ENCODE measurements at places on chromosomes 2 and 18.

DNA sequence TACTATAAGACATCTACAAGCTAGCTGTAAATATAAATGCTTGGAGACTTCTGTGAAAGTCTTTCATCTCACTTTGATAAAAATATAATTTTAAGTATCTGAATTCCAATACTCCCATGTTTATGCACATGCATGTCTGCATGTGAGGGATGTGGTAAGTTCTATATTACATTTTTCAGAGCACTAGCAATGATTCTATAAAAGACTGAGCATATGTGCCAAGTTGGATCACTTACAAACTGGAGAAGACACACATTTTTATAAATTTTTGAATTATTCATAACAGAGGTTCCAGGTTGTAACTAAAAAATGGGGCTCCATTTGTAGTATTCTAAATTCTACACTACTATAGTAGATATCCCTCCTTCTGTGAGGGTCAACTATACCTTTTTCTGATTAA lies 26.0 kb downstream of the ZNF804A start:
- DNase-seq, result no peak

DNA sequence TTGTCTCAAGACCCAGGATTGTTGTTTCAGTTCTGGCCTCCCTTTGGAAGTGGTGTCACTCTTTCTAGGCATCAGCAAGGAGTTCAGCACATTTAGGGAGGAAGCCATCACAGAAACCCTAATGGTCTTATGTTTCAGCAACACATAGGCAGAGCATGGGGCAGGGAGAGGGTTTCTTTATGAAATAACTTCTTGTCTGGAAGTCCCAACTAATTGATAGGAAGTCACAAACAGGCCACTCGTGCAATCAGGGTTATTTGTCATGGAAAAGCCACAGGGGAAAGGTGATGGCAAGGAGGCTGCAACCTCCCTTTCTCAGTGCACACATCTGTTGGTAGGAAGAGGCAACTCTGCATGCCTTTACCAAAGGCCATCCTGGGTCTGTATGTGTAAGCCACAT lies 103.0 kb downstream of the BCL11A start:
- DNase-seq, result no peak

DNA sequence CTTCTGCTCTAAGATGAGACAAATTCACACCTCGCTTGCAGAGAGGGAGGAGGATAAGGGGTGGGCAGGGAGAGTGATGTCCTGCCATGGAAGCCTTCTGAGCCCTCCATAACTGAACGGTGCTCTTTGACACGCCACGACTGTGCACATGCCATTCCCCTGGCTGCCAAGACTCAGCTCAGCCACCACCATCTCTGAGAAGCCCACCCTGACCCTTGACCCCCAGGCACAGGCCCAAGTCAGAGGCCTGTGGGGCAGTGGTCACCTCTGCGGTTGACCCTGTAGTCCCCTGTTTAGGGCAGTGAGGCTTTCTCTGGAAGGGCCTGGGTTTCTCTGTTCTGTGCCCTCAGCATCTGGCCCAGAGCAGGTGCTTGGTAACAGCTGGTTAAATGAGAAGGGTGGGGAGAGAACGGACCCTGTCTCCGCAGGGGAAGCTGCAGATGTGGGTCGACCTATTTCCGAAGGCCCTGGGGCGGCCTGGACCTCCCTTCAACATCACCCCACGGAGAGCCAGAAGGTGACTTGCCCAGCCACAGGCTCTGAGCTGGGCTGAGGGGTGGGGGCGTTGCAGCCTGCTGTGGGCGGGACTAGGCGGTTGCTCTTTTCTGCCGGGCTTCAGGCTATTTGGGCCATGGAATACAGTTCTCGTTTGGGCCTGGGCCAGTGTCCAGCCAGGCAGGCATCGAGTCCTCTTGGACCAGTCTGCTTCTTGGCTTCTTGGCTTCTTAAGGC lies 215.1 kb downstream of the DYSF start:
- DNase-seq, result no peak

- DNase-seq, result no peak
Measured at GRCh38 chr2:122077771-122078170, 322.3 kb downstream of the TSN start.

- no peak for DNase-seq
Measured at GRCh38 chr2:20608666-20609348, 42.1 kb downstream of the HS1BP3 start.

GRCh38 chr2:48050711-48051110 lies 144.4 kb upstream of the FBXO11 start:
- DNase-seq, result no peak

Data from HS-27A (cell line).